Mesothelial cell of epicardium (in vitro differentiated cells): ENCODE measurements at places on chromosomes 13 and 19.

DNA sequence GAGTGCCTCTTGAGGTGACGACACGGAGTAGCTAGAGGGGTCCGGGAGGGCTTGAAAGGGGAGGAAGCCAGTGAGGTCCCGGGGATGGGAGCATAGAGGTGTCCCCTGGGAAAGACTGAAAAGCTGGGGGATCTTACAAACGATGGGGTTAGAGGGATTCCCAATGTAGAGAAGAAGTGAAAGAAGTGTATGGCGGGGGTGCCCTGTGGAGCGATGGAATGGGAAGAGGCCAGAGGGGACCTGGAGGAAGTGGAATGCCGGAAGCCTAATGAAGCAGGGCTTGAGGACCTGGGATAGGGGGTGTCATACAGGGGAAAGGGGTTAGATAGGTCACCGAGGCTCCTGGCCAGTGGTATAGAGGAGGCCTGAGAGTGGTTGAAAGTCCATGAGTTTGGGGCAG lies 580 bp downstream of the AP2A1 start:
- DNase-seq: no peak

DNA sequence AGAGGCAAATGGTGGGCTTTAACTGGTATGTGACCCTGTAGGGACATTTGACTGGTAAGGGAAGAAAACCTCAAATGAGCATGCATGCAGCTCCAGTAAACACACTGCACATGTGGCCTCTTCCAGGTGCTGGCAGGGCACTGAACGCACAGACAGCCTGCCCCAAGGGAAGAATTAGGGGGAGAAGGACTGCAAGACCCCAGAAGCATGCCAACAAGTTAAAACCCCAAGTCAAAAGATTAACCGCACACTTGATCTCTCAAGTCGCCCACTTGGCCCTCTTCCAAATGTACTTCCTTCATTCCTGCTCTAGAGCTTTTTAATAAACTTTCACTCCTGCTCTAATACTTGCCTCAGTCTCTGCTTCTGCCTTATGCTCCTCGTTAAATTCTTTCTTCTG lies 46.9 kb upstream of the SLITRK1 start:
- DNase-seq: no peak

GRCh38 chr19:34171877-34172660 lies at the start of gene LSM14A:
TSS of gene LSM14A (plus strand) at chr19:34172504. CDS start at chr19:34172643, 139 bp downstream.
- peak; percentile 93 for DNase-seq

DNA sequence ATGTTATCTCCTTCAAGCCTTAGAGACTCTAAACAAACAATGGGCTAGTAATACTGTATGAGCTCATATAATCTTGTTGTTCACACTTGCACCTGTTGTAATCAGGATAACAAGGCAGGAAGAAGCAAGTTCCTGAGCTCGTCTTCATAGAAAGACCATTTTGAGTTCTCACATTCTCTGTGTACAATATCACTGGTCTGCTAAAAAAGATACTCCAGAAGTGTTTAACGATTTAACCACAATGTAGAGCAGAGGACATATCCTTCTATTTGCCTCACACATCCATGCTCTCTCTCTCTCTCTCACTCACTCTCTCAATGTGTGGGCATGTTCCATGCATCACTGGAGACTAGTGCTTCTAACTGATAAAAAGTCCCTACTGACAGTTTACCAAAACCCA lies 122.9 kb downstream of the MIPEP start:
- no peak for DNase-seq

- DNase-seq: no peak
Observed at GRCh38 chr13:63901630-63902029, 2486.0 kb upstream of the PCDH20 start.

- no peak for DNase-seq
Observed at GRCh38 chr19:39130337-39131254, 5.0 kb downstream of the PAK4 start.

GRCh38 chr13:102846261-102847015 lies 606 bp downstream of the ERCC5 start:
- no peak for DNase-seq

DNA sequence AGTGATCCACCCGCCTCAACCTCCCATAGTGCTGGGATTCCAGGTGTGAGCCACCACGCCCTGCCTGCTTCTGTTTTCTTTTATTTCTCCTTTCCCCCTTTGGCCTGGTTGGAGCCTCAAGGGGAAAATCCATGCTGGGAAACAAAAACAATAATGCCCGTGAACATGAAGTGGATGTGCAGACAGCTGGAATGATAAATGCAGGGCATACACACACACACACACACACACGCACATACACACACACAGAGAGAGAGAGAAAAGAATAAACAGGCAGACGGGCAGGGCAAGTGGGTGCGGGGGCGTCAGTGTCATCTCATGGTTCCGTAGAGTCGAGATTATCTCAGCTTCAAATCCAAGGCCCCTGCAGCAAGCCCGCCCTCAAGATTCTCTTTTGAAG lies 4.4 kb upstream of the PLEKHF1 start:
- no peak for DNase-seq
